ENCODE measurements at places on chromosomes 11 and 22.
A peak's percentile ranks its signal among the peaks of the same experiment; 100 is the strongest.

DNA sequence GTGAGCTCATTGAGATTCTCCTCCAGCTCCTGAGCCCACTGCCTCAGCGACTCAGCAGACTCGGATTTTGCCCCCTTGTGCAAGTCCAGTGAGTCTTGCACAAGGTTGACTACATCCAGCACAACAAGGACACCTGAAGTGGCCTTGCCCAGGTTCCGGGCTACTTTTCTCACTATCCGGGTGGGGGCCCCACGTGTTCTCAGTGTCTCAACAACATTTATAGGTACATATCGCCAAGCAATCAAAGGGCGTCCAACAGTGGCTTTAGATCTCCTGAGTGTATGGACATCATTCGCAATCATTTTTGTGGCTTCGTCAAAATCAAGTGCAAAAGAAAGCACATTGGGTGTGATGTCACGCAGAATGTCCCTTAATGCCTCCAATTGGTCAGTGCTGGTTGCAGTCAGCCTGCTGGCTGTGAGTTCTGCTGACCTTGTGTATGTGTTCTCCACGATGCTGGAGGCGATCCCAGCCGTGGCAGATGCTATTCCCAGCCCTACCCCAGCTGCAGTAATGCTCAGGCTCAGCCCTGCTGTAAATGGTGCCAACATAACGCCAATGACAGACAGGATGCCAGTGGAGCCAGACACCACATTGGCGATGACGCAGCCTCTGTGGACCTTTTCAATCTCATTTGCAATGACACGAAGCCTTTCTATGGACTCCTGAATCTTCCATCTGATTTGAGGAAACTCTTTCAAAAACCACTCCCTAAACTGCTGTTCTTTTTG lies 10.3 kb downstream of the APOL4 start:
- DNase-seq, result no peak

GRCh38 chr11:6229911-6230310 lies 4.5 kb downstream of the FHIP1B start:
- no peak for DNase-seq

DNA sequence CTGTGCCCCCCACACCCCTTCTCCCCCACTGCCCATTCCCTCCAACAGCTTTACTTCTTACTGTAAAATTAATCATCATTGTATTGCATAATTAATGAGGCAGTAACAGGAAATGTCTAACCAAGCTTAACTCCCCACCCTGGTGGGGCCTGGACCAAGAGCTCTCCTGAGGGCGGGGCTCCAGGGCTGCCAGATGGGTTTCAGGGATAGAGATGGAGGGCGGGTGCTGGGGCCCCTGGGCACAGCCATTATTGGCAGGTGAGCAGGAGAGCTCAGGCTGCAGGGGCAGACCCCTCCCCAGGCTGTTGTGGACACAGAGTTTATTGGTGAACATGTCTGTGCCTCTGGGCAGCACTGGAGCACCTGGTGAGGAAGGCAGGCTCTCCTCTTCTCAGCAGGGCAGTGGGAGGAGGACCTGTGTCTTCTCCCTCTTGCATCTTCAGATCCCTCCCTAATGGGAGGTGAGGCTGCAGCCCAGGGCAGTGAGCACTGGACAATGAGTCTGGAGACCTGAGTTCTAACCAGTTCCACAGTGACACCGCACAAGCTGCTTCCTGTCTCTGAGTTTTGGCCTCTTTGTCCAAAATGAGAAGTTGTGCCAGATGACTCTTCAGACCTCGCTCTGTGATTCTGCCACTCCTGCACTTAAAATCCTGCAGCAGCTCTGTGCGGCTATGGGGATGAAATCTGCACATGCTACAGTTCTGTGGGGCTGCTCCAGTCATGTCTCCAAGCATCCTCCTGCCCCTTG lies 233.3 kb downstream of the CEP164 start:
- DNase-seq, result no peak

GRCh38 chr11:103326070-103326794 lies 217.0 kb downstream of the DYNC2H1 start:
- DNase-seq, result peak; percentile 85

DNA sequence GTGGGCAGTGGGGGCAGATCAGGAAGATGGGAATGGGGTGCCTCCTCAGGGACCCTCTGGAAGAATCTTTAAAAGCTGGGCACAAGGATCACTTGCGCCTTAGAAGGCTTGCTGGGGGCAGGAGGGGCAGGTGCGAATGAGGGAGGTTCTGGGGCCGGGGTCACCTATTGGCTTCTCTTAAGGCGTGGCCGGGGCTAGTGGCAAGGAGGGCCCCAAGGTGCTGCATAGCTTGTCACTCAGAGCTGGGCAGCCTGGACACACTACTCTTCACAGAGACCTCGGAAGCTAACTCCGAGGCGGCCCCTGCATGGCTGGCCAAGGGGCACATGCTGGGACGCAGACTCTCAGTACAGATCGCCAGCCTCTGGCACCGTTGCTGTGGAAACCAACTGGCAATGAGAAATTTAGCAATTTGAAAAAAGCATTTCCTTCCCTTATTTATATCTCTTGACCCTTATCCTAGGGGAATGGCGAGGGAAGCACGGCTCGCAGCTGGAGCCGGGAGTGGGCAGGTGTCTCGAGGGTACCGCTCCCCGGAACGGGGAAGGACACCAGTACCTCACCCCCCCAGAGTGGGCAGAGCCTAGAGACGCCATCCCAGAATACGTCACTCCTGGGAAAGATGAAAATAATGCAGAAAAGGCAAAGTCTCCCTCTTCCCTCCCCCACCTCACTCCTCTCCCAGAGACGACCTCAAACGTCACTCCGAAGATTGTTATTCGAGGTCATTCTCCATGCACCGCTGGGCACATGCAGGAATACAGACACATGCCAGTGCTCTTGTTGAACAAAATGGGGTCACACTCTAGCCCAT lies 188.1 kb downstream of the CTTN start:
- no peak for DNase-seq

DNA sequence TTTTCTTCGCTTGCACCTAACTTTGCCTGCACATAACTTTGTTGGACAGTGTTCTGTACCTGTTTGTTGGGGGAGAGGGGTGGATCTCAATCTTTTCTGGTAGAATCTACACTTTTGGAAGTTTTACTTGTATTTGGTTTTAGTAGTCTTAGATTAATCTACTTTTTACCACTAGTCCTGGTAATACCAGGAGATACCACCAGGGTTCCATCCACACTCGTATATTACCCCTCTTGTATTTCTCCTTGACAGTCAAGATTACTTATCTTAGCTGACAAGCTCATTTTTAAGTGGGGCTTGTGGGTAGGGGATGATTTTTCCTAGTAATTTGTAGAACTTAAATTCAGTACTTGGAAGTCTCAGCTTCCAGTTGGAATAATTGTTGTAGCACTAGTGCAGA lies 37.3 kb upstream of the TECTA start:
- no peak for DNase-seq

GRCh38 chr11:134727204-134727603 lies 315.2 kb upstream of the B3GAT1 start:
- DNase-seq, result no peak

GRCh38 chr22:20429254-20430100 lies 8.1 kb downstream of the SCARF2 start:
- peak; percentile 57 for DNase-seq

GRCh38 chr11:14270690-14271542 lies 88.1 kb downstream of the RRAS2 start:
- DNase-seq, result no peak

Data from NCI-H1092 treated with DMSO at 0.1 percent for 48 hours (cell line).